ENCODE measurements at places on chromosomes 4 and X.

GRCh38 chr4:40446839-40447238, 111.7 kb downstream of the CHRNA9 start:
- no peak for DNase-seq

DNA sequence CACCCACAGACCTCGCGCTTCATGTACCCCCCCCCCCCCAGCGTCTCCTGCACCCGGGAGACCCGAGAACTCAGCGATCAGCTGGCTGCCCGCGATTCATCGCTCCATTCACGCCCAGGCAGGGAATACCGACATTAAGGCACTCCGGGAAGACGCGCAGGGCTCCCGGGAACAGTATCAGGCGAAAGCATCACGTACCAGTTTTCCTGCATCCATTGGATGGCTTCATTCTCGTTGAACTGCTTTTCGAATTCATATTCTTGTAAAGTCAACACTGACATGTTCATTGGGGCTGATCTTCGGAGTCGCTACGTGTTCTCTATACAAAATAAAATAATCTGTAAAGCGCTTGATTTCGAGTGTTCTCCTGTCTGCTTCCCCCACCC, 373 bp downstream of the ELOVL6 start:
- peak; percentile 77 for DNase-seq

DNA sequence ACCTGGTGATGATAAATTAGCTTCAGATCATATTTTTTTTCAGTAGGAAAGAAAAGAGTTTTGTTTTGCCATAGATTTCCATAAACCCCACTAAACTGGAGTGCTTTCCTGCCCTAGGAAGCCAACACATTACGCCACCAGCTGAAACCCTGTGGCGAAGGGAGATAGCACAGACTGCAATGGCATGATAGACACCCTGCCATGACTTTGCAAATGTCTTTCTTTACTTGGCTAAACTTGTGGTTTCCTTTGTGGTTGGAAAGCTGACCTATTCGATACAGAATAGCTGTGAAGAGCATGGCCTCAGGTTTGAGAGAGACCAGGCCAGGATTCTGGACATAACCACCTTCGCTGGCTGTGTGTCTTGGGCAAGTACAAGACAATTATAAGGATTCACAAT, 19.1 kb downstream of the MFAP3L start:
- peak; percentile 10 for DNase-seq

DNA sequence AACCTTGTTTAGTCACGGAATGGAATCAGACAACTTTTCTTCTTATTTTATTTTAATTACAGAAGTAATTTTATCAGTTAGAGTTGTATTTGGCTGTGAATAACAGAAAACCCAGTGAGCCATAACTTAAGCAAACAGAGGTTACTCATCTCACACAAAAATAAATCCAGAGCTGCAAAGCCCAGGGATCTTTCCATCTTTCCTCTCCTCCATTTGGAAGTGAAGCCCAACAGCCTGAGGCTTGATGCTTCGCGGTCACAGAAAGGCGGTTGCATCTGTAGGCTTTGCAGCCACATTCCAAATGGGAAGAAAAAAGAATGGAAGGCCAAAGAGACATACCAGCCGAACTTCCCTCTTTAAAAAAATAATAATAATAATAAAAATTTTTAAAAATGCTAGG, 22.6 kb downstream of the CHRNA9 start:
- DNase-seq: no peak

DNA sequence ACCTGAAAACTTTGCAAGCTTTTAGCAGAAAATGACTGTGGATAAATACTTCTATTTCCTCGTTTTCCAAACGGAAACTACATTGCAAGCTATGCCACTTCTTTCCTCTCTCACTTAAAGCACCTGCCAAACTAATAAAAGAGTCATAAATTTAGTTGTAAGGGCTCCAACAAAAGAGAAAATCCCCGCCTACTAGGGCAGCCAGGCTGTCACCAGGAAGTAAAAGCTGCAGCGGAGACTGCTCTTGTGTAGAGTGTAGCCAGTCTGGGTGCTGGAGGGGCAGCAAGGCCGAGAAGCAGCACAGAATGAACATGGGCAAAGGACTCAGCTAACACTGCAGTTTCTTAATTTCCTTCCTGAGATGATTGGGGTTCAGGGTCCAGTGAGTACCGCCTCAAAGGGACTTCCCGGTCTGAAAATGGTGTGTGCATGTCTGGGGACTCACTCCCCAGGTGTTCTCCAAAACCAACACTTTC, 89.3 kb upstream of the MAML3 start:
- DNase-seq: no peak

GRCh38 chr4:184408684-184409081, 65.7 kb downstream of the IRF2 start:
- DNase-seq: no peak

DNA sequence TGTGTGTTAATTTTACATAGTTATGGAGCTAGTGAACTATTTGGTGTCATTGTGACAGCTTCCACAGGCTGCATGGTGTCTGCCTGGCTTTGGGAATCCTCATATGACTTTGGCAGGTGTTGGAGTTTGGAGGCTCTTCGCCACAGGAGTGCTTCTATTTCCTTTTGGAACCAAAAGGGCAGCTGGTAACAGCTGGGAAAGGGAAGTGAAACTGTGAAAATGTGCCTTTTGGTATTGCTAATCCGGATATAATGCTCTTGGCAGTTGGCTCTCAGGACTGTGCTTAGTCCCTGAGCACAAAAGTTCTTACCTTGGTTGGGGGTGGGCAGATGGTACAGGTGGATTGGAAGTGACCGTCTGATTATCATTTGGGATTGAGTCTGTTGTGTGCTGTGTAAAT, 18.1 kb downstream of the OFD1 start:
- peak; percentile 13 for DNase-seq

DNA sequence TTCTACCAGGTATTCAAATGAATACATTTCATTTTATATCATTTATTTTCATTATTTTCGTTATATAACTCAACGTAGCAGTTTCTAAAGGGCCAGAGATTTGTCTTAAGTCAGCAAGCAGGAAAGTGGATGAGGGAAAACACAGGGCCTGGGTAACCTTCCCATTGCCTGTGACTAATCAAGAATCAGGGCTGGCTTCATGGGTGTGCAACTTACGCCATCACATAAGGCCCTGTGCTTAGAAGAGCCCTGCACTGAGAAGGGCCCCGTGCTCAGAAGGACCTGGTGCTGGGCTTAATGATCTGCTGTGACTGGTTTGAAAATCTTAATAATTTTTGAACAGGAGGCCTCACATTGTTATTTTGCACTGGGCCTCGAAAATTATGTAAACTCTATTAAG, 65.4 kb upstream of the FAM9C start:
- DNase-seq: no peak

DNA sequence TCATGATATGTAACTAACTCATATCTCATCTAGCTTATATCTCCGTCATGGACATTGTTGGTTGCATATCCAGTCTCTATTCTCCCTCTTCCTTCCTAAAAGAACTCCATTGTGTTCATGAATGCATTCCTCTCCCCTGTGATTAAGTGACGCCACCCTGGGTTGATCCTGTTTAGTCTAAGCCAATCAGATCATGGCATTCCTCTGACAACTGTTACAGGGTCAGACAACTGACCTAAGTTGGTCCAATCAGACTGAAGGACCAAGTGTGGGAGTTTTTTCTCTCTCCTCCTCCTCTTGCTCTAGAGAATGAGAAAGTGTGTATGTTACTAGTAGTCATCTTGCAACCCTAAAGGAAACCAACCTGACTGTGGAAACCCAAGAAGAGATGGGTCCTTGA, 3.6 kb downstream of the APOO start:
- no peak for DNase-seq

DNA sequence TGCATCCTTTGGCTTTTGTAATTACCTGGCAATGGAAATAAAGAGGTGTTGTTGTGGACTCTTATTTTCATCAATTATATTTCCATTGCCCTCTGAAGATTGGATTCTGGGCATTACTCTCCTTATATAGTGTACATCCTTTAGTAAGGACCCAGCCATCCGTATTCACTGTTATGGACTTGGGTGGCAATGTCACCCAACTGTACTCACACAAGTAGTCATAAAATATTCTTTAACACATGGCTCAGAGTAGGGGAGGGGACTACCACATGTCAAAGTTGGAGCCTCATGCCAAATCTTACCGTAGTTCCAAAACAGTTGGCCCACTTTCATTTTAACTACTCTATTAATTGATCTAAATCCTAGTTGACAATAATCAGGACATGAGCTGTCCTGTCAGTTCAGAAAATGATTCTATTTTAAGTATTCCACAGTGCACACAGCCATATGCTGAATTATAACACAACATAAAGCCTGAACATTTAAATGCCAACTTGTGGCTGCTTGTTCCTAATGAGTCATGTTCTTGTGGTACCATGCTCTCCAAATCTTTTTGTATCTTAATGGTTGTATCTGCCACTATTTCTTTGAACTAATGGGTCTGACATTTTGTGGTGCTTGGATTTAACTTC, 4.9 kb downstream of the FRAS1 start:
- DNase-seq: no peak

DNA sequence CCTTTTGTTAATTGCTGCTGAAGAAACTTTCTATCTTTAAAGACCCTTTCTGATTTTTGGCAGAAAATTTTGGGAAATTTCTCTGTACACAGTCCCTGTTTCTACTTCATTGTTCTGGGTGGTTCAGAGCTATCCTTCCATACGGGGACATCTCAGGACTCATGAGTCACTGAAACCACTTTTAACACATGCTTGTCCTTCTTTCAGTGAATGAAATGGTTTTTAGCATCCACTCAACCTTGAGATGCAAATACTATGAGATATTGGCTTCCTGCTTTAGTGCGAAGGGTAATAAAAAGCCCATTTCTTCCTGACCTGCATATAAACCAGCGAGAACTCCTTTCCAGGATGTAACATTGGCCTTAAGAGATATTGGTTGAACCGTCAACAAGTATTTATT, 158.0 kb downstream of the REPS2 start:
- no peak for DNase-seq

DNA sequence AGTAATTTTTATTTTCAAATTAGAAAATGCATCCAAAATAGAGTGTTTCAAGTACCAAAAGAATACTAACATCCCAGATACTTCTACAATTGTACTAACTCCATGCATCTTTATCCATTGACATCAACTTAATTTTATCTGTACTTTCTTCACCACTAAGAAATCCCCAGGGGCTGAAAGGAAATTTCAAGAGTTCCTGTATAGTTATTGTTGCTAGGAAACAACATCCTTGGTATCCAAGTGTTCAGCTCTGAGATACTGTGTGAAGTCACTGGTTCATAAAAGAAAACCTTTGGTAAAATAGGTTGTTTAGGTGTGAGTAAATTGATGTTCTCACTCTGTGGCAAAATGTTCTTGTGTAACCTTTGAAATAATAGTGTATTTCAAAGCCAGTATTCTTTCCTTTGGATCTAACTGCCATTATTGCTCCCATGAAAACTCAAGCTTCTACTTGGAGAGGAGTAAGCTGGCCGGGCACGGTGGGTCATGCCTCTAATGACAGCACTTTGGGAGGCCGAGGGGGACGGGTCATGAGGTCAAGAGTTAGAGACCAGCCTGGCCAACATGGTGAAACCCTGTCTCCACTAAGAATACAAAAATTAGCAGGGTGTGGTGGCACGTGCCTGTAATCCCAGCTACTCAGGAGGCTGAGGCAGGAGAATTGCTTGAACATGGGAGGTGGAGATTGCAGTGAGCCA, 72.9 kb downstream of the COMMD8 start:
- DNase-seq: no peak

DNA sequence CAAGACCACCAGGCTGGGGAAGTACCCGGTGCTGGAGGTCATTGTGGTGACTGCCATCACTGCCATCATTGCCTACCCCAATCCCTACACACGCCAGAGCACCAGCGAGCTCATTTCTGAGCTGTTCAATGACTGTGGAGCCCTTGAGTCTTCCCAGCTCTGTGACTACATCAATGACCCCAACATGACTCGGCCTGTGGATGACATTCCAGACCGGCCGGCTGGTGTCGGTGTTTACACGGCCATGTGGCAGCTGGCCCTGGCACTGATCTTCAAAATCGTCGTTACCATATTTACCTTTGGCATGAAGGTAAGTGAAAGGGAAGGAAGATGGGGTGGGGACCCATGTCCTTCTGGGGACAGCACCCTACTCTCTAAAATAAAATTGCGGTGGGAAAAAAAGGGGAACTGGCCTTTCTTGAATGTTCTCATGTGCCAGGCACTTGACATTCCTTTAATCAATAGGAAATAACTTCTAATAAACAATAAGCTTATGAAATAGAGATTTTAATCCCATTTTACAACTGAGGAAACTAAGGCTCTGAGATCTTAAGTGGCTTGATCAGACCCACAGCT, 51.6 kb downstream of the CLCN4 start:
- no peak for DNase-seq

GRCh38 chrX:119900976-119901375, 5.3 kb downstream of the AKAP14 start:
- DNase-seq: no peak

GRCh38 chr4:114368751-114369150, 229.9 kb upstream of the UGT8 start:
- DNase-seq: no peak

- no peak for DNase-seq
Measured at GRCh38 chr4:1413687-1414479, 7.6 kb upstream of the NKX1-1 start.

GRCh38 chr4:129645461-129645860, 549.5 kb downstream of the C4orf33 start:
- DNase-seq: no peak

GRCh38 chrX:150533863-150534262, 34.6 kb upstream of the MTM1 start:
- DNase-seq: no peak

DNA sequence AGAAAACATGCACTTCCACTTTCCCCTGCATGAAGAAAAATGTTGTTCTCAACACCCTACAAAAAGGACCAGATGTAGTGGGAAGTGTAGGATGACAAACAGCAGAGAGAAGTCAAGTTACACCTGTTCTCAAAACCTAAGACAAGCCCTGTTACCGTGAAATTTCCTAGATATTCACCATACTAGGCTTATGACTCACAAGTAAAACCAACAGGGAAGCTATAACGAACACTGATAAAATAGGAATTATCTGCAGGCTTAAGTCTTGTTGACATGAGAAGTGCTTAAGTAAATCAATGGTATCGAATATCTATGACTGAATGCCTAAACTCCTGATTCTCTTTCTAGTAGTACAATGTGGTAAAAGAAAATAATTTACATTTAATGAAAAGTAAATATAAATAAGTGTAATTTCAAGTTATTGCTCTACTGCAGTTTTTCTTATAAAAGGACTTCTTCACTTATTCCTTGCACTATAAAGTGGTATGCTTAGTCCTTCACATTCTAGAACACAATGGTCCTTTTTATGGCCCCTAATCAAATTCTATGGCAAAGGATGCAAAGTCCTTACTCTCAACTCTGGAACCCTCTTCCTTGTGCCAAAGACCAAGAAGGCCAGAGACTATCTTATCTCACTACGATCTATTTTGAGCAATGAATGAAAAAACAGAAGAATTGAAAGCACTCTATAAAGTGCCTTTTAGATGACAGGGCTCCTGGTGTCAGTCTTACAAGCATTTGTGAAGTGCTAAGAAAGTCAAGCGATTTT, 19.6 kb downstream of the AP1S2 start:
- DNase-seq: no peak

DNA sequence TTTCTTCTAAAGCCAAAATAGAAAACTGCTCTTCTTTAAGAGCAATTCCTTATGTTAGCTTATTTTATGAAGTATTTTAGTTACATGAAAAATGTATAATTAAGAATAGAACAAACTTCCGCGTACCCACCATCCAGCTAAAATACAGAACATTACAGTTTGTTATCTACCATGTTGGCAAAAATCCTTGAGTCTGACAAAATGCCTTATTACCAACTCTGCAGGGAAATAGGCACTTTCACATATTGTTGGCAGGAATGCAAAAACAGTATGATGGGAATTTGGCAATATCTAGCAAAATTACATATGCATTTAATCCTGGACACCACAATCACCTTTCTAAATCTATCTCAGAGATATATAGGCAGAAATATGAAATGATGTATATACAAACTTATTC, 32.4 kb upstream of the SLAIN2 start:
- DNase-seq: no peak
